Activated CD8-positive, alpha-beta memory T cell treated with anti-CD3 and anti-CD28 coated beads, Interleukin-2, amount 10 ng/mL, durations not matched to agents 7 days and 5 days (primary cell): ENCODE measurements at places on chromosomes 4 and X.

- H3K27me3 ChIP-seq = peaks cover 3% of the 10 kb centered on the region
- H3K27ac ChIP-seq = no peak overlapping the region
Observed at GRCh38 chr4:52853351-52853750, 8.8 kb upstream of the RASL11B start.

DNA sequence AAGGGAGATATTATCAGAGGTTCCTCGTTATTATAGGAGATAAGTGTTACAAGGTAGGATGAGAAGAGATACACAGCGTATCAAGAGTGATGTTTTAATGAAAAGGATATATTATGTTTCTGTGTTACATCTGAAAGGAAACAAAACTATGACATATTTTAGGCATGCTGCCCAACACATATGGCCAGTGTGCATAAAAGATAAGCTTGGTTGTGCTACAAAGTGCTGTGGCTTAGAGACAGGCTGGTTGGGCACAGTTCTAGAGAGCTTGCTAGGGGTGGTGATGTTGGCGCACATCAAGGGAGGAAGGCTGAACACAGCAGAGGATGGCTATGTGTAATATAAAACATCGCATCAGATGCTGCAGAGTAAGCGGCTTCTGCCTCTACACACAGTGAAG is 42.4 kb downstream of the TRAM1L1 start:
- no peaks in the 10 kb centered on the region for H3K27me3 ChIP-seq
- H3K36me3 ChIP-seq = no peaks in the 10 kb centered on the region
- H3K27ac ChIP-seq = no peak overlapping the region
- H3K4me3 ChIP-seq = no peak overlapping the region

DNA sequence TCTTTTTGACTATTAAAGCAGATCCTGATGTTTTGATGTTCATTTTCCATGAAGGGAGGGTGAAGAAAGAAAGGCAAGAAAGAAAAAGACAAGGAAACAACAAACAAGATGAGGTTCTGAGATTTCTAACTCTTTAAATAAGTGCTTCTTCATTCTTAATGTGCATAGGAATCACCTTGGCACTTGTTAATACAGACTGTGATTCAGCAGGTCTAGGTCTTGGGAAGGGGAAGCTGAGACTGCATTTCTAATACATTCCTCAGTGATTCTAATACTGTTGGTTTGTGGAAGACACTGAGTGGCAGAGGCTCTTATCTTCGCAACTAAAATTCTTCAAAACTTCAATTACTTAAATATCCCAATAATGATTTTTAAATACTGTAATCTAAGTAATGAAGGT is 95.2 kb upstream of the NAP1L5 start:
- DNase-seq = no peak
- peaks cover 28% of the 10 kb centered on the region for H3K27me3 ChIP-seq
- H3K4me1 ChIP-seq = peaks cover 18% of the 10 kb centered on the region

- H3K4me1 ChIP-seq = peaks cover 70% of the 10 kb centered on the region
- no peaks in the 10 kb centered on the region for H3K27me3 ChIP-seq
- no peak overlapping the region for H3K4me3 ChIP-seq
- peaks cover 21% of the 10 kb centered on the region for H3K36me3 ChIP-seq
- peak overlapping the region; percentile 61 for H3K27ac ChIP-seq
- no peak for DNase-seq
Observed at GRCh38 chr4:26081795-26082498, 167.9 kb downstream of the SMIM20 start.

DNA sequence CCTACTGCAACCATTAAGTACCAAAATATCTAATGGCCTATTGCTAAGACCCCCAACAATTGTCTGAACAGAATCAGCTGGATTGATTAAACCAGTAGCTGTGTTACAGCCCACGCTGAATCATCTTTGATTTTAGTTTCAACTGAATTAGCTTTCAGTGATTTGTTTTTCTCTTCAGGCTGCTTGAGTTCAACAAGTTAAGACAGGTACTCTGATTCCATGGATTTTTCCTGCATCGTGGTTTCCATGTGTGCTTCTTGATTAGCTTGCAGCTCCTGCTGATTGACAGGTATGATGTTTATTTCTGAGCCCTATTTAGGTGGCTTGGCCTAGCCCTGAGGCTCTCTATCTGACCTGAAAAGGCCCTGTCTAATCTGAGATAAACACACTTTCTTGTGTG is 91.3 kb downstream of the GUCY2F start:
- no peaks in the 10 kb centered on the region for H3K4me1 ChIP-seq
- H3K36me3 ChIP-seq = no peaks in the 10 kb centered on the region
- H3K27ac ChIP-seq = no peak overlapping the region
- no peaks in the 10 kb centered on the region for H3K27me3 ChIP-seq
- no peak for DNase-seq
- H3K4me3 ChIP-seq = no peak overlapping the region

DNA sequence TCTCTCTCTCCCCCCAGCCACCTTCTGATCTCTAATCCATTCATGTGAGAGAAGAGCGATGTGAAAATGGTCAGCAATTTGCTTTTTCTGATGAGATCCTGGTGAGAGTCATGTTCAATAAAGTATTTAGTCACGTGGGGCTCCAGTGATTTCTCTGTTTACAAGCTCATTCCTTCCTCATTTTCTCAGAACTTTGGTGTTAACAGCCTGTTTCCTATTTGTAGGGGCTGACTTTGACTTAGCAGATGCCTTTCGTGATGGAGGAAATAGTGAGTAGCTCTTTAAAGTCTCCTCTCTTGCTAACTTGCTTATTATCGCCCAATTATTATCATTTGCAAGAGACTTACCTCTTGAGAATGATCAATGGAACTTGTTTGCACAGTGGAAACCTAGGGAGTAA is 72.6 kb upstream of the CD99 start:
- peaks cover 66% of the 10 kb centered on the region for H3K36me3 ChIP-seq
- no peaks in the 10 kb centered on the region for H3K27me3 ChIP-seq
- H3K4me3 ChIP-seq = no peak overlapping the region
- H3K4me1 ChIP-seq = peaks cover 17% of the 10 kb centered on the region

- no peak overlapping the region for H3K4me3 ChIP-seq
- peaks cover 5% of the 10 kb centered on the region for H3K27me3 ChIP-seq
- H3K27ac ChIP-seq = no peak overlapping the region
- no peak for DNase-seq
Observed at GRCh38 chr4:26233350-26233749, 87.5 kb upstream of the RBPJ start.
